Activated naive CD8-positive, alpha-beta T cell treated with anti-CD3 and anti-CD28 coated beads, Interleukin-2, amount 10 ng/mL, durations not matched to agents 7 days and 5 days (primary cell): ENCODE measurements at places on chromosomes 7 and 10. TPM values are rescaled to one million over a fixed set of nuclear protein-coding genes. Genes with fewer than 3 reads are reported as not detected.

DNA sequence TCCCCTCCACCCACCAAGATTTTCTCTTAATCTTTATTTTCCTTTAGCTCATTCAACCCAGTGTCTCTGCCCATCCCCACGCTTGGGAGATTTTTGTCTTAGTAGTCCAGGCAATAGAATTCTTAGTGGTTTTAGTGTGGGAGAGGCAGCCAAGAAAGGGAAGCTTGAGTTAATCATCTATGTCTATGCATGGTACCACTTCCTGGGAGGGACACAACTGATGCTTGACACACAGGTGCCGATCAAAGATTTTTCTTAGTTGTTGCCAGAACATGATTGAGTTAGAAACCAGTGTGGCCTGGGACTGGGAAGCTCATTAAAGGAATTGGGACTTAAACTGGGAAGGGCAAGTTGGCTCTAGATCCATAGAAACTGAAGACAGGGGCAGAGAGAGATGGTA, 3.1 kb downstream of the STRA8 start:
- no peak for DNase-seq

GRCh38 chr7:132691201-132691600, 114.9 kb upstream of the PLXNA4 start:
- DNase-seq = no peak

DNA sequence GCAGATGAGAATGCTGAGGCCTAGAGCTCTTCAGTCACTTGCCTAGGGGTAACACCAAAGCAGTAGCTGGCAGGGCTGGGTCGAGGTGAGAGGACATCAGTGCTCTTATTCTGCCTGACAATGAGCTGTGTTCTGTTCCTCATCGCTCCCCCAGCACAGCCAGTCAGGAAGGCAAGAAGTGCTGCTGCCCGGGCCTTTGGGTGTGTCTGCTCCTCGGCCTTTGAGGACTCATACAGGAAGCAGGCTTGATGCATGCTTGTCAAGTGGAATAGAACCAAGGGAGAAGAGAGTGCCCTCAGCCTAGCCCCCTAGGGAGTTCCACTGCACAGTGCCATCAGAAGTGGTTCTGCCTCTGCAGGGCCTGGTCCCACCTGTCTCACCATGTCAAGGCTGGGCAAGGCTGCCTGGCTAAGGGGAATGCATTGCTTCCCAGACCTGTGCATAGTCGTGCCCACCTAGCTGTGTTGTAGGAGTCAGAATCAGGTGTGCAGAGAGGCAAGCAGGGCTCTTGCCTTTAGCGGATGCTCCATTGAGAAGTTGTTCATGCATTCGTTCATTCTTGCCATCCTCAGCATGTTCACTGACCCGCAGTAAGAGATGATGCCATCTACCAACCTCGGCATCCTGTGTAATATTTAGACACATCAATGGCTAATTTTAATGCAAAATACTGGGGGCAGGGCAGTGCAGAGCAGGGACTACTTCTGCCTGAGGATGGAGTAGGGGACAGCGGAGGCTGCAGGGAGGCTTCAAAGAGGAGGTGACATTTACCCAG, 156.6 kb downstream of the RPS24 start:
- no peak for DNase-seq

GRCh38 chr7:101527844-101528667, 101.0 kb downstream of the MYL10 start:
- no peak for DNase-seq

GRCh38 chr10:116440330-116441030, 12.8 kb downstream of the PNLIPRP3 start:
- no peak for DNase-seq

GRCh38 chr10:61792921-61793320, 108.6 kb upstream of the ARID5B start:
- DNase-seq = no peak

DNA sequence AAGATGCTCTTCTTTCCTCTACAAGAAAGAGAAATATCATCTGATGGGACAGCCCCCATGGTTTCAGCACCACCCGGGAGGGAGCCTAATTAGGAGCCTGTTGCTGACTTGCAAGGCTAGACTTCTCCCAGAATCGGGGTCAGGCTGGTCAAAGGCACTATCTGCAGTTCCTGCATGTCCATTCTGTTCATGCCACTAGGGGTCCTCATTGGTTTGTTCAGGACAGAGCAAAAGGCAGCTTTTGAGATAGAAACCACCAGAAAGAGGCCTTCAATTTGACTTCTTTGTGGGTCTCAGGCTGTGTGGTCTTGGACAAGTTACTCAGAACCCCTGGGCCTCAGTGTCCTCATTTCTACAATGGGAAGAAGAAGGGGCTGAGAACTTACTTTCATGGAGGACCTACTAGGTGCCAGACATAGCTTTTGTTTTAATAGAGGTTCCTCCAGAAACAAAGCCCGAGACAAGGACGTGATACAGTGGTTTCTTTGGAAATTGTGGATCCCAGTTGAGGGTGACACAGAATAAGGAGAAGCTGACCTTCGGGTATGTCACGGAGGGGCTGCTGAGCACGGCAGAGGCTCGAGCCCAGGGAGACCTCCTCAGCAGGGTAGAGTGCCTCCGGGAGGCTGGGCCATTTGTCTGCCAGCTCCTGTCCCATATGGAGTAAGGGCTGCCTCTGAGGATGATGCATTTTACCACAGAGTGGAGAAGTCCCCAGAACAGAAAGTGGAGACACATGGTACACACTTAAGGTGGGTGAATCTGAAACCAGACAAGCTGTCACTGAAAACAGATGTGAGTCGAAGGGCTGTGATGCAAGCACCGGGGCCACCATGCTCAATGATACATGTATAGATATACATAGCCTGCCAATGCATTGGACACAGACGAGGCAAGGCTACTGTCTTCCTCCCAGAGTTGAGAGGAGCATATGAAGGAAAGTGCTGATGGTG, 33.1 kb upstream of the NEUROD6 start:
- no peak for DNase-seq

DNA sequence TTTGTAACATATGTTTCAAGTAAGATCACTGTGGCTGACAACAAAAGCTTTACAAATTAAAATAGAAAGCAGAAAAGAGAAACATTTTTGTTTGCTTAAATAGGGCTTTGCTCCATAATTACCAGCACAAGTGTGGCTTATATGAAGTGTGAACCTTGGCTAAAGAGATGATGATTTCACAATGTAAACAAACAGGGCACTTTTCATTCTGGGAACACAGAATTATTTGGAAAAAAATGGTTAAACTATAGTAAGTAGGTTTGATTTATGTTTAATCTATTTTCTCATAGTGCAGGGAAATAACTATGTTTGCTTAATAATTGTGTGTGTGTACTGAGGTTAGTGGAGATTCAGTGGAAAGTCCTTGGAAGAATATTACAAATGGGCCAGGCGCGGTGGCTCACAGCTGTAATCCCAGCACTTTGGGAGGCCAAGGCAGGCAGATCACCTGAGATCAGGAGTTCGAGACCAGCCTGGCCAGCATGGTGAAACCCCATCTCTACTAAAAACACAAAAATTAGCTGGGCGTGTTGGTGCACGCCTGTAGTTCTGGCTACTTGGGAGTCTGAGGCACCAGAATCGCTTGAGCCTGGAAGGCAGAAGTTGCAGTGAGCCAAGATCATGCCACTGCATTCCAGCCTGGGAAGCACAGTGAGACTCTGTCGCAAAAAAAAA, 19.1 kb upstream of the OTUD1 start:
- DNase-seq = no peak

GRCh38 chr7:128869138-128869943, 6.7 kb downstream of the ATP6V1F start:
- DNase-seq = peak; percentile 78

DNA sequence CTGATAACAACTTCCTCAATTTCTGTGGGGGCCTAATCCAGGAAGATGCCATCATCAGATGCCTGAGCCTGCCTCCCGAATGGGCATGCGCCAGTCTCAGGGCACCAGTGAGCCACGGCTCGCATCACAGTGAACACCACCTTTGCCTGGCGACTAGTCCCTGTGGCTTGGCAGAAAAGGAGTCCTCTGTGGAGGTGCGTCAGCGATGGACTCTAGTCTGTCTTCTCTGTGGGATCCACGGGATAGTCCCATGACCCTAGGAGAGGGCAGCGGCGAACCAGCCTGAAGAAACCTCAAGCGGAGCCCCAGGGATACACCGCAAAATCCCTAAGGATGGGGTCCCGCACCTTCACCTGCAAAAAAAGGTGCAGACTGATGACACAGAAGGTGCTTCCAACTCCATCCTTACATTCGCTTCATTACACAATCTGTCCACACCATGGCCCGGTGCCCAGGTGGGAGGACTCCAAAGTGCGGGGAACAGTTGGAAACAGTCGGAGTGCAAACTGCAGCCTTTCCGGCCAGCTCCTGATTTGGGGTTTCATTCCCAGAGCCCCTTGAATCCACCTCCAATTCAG, 35.1 kb upstream of the ZNF273 start:
- DNase-seq = no peak

GRCh38 chr7:20745702-20746101, 41.0 kb downstream of the SP8 start:
- no peak for DNase-seq

Gene HPSE2
- total RNA-seq = 0.14 TPM

Gene GDF10
- total RNA-seq = 0.11 TPM

Gene ODAD2
- not detected for total RNA-seq
